ENCODE measurements at places on chromosomes 1 and 21.

GRCh38 chr21:29295066-29295650 lies 3.6 kb upstream of the BACH1 start:
- no peak for DNase-seq

DNA sequence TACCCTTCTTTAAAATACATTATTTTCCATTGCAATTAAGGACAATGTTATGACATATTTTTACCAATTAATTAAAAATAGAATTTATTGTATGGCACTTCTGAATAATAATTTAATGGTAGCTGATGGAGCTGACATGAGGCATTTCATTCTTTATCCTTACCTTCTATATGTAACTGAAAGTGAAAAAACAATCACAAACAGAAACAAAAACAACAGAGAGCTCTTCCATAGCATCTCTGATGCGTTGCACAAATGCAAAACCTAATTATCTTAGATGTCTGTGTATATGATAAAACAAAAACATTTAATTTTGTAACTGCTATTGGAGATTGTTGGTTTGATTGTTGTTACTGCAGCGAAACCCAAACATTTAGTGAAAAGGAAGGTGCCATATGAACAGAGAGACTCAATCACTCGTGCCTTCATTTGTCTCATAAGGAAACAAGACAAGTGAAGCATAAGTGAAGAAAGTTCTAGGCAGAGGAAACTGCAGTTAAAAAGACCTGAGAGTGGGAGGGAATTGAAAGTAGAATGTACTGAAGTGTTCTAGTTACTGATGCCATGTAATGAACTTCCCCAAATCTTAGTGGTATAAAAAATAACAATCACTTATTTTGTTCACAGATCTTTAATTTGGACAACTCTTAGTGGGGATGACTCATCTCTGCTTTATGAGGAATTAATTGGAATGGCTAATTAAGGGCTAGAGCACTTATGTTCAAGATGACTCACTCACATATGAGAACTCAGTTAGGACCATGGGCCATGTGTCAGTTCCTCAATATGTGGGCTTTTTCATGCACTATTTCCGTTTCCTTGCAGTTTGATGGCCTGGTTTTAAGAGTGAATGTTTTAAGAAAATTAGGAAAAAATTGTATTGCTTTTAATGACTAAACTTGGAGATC lies 245.0 kb upstream of the OLFM3 start:
- DNase-seq, result no peak

DNA sequence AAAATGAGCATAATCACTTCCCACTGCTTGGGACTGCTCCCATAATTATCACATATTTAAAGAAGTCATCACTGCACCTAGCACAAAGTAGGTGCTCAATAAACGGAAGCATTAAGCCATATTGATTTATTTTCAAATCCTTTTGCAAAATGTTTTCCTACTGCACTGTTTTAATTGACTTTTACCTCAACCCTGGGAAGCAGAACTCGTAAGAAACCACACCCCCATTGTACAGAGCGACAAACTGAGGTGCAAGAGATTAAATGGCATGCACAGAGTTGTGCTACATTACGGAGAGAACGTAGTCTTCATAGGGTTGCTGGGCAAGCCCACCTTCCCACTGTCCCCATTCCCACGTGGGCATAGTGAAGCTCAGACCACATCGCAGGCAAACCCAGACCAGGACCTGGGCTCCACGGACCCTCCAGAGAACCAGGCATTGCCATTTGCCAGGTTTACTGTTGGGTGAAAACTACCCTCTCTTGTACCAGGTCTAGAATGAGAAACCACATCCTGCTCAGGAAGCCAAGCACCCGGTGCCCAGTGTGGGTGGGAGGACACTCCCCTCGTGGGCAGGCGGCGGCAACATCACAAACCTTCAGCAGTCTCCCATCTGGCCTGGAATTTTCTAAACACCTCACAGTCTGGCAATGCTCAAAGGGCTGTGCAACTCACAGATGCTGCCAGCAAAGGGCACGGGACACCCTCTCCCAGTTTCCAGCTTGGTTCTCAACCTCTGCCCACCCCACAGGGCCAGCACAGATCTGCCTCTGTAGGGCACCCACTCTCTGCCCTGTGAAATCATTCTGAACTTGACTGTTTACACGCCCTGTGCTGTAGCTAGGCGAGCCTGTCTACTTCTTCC lies 8.2 kb downstream of the IFFO2 start:
- no peak for DNase-seq

- DNase-seq, result no peak
Measured at GRCh38 chr1:41349361-41350054, 11.7 kb upstream of the FOXO6 start.

GRCh38 chr1:240237305-240237721 lies 145.6 kb downstream of the FMN2 start:
- DNase-seq, result peak; percentile 42

DNA sequence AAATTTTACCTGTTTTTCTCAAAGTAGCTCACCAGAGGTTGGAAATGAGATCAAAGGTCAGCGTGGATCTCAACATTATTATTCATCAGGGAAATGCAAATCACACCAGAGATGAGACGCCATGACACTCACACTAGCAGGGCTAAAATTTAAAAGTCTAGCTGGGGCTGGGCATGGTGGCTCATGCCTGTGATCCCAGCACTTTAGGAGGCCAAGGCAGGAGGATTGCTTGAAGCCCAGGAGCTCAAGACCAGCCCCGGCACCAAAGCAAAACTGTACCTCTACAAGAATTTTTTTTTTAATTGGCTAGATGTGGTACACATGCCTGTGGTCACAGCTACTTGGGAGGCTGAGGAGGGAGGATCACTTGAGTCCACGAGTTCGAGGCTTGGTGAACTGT lies 41.4 kb upstream of the PCBP3 start:
- no peak for DNase-seq

- DNase-seq, result peak; percentile 63
Measured at GRCh38 chr1:109490029-109490933, 3.6 kb upstream of the CYB561D1 start.

- peak; percentile 98 for DNase-seq
Measured at GRCh38 chr1:207823880-207824566, 72.2 kb downstream of the CD46 start.

DNA sequence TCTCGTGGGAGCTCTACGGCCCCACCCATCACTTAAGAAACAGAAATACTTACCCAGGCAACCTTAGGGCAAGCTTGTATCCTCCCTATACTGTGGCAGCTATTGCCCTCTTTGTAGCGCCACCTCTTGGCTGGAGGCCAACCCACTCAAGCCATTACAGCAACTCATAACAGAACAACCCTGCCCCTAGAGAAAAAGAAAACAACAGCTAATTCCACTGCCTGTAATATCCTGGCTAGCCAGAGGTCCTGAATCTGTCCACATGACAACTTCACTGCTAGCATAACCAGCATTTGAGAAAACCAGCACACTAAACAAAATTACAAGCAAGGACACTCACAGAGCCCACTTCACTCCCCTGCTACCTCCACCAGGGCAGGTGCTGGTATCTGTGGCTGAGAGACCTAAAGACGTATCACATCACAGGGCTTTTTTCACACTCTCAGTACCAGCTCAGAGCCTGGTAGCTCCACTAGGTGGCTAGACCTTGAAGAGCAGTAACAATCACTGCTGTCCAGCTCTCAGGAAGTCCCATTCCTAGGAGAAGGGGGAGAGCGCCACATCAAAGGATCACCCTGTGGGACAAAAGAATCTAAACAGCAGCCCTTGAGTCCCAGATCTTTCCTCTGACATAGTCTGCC lies 14.5 kb upstream of the MX1 start:
- DNase-seq, result peak; percentile 14

DNA sequence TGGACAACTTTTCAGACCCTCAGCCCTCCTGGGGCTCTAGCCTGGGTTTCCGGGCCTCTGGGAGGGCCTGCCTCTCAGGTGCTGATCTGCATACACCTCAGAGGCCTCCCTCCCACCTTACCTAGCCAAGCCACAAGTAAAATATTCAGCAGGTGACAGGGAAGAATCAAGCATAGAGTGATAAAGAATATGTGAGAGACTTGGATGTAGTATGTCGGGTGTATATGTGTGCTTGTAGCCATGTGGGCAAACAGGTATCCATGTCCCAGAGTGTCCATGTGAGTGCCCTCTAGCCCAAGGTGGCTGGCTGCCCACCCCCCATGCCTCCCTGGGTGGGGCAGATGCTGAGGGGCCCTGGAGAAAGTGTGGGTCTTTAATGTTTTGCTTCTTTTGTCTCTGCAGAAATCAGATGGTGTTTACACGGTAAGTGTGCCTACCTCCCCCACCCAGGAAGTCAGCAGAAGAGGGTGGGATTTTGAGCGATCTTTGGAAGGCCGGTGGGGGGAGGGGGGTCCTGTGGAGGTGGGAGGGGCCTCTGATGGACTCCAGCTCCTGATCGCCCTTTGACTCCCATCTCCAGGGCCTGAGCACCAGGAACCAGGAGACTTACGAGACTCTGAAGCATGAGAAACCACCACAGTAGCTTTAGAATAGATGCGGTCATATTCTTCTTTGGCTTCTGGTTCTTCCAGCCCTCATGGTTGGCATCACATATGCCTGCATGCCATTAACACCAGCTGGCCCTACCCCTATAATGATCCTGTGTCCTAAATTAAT lies 3.4 kb downstream of the FCER1G start:
- no peak for DNase-seq

DNA sequence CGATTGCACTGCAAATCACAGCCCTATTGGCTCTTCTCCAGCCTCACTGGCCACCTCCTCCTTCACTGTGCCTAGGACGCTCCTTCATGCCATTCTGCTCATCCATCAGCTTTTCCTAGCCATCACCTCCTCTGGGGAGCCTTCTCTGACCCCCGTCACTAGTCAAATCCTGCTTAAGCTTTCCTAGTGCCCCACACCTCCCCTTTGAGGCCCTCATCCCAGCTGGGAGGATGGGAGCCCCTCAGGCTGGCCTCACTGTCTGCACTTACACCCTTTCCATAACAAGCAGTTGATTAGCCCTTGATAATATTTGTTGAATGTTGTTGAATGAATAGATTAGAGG lies 50.7 kb downstream of the KLHDC7A start:
- DNase-seq, result no peak

- DNase-seq, result no peak
Measured at GRCh38 chr1:226665505-226666163, 73.4 kb downstream of the ITPKB start.

DNA sequence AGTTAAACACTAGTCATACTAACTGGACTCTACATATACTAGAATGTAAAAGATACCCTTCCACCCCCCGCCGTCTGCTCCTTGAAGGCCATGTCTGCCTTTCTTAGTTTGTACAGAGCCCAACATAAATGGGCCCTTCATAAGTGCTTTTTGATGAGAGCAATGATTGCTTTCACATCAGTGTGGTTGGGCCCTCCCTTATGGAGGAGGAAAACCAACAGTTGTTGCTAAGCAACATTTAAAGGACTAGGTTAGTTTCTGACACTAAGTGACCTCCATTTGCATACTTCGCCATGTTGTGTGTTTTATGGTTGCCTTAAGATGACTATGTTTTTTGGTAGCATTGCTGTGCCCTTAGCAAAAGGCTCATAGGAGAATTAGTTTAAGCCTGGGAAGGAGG lies 182.0 kb upstream of the SGIP1 start:
- no peak for DNase-seq

GRCh38 chr1:46206399-46206798 lies 3.3 kb downstream of the LURAP1 start:
- DNase-seq, result no peak

DNA sequence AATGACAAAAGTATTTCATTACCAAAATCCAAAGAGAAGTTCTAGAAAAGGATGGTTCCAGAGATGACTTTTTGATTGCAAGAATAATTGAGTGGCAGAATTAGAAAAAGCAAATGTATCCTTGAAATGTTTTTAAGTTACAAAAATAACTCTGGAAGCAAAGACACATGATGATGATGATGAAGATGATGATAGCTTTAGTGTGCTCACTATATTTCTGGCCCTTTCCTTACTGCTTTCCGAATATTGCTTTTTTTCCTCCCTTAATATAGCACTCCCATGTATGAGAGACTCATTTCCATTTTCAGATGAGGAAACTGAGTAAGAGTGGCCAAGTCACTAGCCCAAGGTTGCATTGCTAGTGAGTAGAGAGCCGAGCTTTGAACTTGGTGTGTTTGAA lies 54.7 kb downstream of the CACHD1 start:
- DNase-seq, result no peak

GRCh38 chr1:25622531-25622930 lies 5.9 kb downstream of the MAN1C1 start:
- DNase-seq, result no peak

GRCh38 chr1:5386371-5386770 lies 605.9 kb downstream of the NPHP4 start:
- DNase-seq, result no peak

DNA sequence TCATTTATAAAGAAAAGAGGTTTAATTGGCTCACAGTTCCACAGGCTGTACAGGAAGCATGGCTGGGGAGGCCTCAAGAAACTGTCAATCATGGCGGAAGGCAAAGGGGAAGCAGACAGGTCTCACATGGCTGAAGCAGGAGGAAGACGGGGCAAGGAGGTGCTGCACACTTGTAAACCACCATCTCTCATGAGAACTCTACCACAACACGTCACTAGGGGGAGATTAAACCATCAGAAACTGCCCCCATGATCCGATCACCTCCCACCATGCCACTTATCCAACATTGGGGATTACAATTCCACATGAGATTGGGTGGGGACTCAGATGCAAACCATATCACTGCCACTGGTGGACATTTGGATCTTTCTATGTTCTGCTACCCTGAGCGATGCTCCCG lies 351.4 kb downstream of the NPHP4 start:
- no peak for DNase-seq

GRCh38 chr1:27258598-27258997 lies 24.2 kb downstream of the WDTC1 start:
- no peak for DNase-seq

DNA sequence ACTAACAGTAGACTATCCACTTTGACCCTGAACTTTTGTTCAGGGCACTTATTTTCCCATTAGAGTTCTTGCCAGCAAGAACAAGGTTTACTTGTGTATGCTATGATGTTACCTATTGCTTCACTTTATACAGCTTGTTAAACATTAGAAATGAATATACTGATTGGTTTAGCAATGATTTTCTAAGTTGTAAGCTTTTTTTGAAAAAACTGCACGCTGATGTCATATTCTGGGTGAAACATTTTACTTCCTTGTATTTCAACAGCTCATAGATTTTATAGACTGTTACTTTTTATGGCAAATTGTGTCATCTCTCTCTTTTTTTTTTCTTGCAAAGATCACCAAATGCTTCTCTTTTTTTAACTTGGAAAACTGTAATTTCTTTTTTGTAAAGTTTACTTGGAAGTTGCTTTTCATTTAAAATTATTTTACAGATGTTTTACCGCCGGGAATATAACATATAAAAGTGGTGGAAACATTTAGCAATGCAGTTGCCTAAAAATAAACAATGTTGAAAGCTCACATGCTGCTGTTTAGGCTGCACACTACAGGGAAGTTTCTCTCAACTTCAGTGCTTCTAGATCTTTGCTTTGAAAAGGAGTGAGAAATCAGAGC lies 215.3 kb upstream of the NFIA start:
- peak; percentile 24 for DNase-seq

GRCh38 chr1:69523461-69523860 lies 44.3 kb upstream of the LRRC7 start:
- no peak for DNase-seq

GRCh38 chr1:168335500-168335899 lies 54.8 kb downstream of the TBX19 start:
- DNase-seq, result peak; percentile 16

All from fibroblast of mammary gland (primary cell).